Stimulated activated CD8-positive, alpha-beta memory T cell treated with anti-CD3 and anti-CD28 coated beads, Interleukin-7, amount 100 ng/mL, for 1 hour (primary cell): ENCODE measurements at places on chromosomes 7 and 10.

- DNase-seq: no peak
Observed at GRCh38 chr7:102304668-102305067, 18.0 kb downstream of the SH2B2 start.

- DNase-seq: no peak
Observed at GRCh38 chr7:44320141-44320540, 5.3 kb downstream of the CAMK2B start.

GRCh38 chr7:43083106-43083505 is 29.3 kb upstream of the HECW1 start:
- no peak for DNase-seq

DNA sequence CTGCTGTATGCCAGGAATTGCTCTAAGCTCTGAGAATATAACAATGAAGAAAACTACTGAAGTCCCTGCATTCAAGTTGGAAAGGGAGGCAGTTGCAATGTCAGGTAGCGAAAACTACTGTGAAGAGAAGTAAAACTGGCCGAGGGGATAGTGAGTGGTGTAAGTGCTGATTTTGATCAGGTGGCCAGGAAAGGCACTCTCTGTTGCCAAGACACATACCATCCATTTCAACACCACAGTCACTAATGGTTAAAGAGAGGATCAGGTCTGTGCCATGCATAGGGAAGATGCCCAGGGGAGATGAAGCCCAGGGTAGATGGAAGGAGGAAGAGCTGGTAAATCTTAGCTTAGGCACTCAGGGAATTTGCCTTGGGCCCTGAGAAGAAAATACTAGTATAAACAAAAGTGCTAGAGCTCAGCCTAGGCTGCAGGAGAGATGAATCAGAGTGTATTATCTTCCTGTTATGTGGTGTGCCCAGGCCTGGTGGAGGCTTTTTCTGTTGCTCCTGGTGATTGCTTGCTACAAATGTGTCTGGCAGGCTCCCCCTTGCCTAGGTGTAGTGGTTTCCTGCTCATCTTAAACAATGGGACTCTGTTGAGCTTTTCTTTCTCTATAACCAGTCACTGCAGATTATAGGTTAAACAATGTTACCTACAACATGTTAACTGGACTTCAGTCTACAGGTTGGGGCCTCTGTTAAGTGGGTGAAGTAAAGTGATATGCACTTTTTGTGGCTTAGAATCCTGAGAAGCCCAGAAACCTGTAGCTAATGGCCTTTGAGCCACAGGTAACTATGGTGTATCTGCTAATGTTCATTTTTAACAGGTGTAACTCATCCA is 125.5 kb downstream of the LRRC4 start:
- no peak for DNase-seq

DNA sequence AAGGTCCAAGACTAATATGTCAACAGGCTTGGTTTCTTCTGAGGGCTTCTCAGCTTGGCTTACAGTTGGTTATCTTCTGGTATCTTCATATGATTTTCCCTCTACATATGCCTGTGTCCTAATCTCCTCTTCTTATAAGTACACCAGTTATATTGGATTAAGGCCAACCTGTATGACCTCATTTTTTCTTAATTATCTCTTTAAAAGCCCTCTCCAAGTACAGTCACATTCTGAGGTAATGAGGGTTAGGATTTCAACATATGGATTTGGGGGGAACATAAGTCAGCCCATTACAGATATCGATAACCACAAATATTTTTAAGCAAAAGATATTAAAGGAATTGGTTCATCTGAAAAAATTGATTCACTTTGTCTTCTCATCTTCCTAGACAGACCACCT is 49.2 kb downstream of the IQUB start:
- no peak for DNase-seq

GRCh38 chr7:2735744-2736143 is 47.7 kb downstream of the AMZ1 start:
- no peak for DNase-seq

DNA sequence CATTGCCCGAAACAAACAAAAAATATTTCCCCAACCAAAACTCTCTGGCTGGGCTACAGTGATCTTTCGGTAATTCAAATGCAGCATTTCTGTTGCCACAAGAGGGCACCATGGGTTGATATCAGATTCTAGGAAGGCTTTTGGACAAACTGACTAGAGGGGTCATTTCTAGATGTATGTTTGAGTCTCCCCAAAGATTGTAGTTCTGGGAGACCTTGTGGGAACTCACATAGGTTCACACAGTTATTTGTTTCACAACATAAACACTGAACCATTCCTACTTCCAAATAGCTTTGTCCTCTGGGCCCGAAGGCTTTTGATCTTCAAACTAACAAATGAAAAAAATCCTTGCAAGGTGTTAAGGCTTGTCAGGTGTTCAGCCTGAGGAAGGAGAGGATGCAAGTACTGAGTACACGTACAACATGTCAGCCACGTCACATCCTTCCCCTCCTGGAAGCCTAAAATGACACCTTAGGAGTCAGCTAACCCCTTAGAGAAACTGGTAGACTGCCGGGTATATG is 37.0 kb upstream of the IL15RA start:
- peak; percentile 21 for DNase-seq
